Left lung (tissue), 14 donors: ENCODE measurements at places on chromosomes 6 and 20. TPM values are rescaled to one million over a fixed set of nuclear protein-coding genes. Genes with fewer than 3 reads are reported as not detected.
A peak's percentile ranks its signal among the peaks of the same experiment; 100 is the strongest.

DNA sequence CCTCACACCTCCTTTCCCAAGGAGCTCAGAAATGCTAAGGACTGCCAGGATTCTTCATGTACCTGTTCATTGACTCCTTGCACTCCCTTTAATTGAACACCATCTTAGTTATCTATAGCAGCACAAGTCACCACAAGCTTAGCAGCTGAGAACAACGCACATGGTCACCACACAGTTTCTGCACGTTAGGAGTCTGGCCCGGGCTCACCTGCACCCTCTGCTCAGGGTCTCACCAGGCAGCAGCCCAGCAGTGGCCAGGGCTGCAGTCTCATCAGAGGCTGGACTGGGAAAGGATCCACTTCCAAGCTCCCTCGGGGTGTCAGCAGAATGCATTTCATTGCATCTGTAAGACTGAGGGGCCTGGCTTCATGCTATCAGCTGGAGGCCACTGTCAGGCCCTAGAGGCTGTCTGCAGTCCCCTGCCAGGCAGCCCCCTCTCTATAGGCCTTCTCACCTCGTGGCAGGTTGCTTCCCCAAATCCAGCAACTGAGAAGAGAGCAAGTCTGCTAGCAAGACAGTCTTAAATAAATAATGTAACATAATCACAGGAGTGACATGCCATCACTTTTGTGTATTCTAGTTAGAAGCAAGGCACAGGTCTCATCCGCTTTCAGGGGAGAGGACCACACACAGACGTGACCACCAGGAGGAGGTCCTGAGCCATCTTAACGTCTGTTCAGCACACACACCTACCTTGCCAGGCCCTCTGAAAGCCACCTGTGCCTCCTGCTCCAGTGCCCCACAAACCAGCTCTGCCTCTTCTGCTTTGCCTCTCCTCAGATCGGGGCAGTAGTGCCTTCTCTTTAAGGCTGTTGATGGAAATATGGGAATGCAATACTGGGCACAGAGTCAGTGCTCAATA is 165.2 kb upstream of the CST7 start:
- no peak for DNase-seq

- no peak for DNase-seq
Measured at GRCh38 chr6:31175971-31176370, 5.5 kb upstream of the POU5F1 start.

- DNase-seq: no peak
Measured at GRCh38 chr20:47287609-47288144, 68.8 kb downstream of the ZMYND8 start.

GRCh38 chr6:15526212-15526701 is 136.6 kb downstream of the DTNBP1 start:
- no peak for DNase-seq

Gene DSP
- 69.1 TPM for polyA plus RNA-seq

GRCh38 chr6:24818346-24818745 is 19.6 kb upstream of the ARMH2 start:
- no peak for DNase-seq

DNA sequence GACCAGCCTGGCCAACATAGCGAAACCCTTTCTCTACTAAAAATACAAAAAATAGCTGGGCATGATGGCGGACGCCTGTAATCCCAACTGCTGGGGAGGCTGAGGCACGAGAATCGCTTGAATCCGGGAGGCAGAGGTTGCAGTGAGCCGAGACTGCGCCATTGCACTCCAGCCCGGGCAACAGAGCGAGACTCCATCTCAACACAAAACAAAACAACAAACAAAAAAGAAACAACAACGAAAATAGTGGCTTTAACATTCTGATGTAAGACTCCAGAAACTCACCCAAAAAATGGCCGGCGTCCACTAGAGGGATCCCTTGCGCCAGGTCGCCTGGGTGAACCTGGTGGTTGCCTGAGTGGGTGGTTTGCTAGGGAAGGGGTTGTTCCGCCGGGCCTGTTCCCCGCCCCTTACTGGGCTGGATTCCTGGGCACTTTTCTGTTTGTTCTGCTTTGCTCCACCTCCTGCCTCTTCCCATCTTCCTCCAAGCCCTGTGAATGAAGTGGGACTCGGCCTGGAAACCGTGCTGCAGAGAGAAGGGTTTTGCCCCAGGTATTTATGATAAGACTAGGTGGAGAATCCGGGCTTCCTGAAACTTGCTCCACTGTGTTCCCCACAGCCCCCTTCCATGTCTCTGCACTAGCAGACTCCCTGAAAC is 1.5 kb downstream of the PABPC1L start:
- DNase-seq: peak; percentile 81

GRCh38 chr6:2877057-2877882 is 25.8 kb downstream of the SERPINB9 start:
- DNase-seq: no peak

- DNase-seq: no peak
Measured at GRCh38 chr6:121305957-121306607, 28.2 kb downstream of the TBC1D32 start.

Gene SAMD3
- polyA plus RNA-seq: 0.56 TPM

GRCh38 chr20:1174787-1175186 is 10.0 kb downstream of the TMEM74B start:
- no peak for DNase-seq

- DNase-seq: no peak
Measured at GRCh38 chr6:28134015-28134414, 7.7 kb upstream of the ZKSCAN8 start.

DNA sequence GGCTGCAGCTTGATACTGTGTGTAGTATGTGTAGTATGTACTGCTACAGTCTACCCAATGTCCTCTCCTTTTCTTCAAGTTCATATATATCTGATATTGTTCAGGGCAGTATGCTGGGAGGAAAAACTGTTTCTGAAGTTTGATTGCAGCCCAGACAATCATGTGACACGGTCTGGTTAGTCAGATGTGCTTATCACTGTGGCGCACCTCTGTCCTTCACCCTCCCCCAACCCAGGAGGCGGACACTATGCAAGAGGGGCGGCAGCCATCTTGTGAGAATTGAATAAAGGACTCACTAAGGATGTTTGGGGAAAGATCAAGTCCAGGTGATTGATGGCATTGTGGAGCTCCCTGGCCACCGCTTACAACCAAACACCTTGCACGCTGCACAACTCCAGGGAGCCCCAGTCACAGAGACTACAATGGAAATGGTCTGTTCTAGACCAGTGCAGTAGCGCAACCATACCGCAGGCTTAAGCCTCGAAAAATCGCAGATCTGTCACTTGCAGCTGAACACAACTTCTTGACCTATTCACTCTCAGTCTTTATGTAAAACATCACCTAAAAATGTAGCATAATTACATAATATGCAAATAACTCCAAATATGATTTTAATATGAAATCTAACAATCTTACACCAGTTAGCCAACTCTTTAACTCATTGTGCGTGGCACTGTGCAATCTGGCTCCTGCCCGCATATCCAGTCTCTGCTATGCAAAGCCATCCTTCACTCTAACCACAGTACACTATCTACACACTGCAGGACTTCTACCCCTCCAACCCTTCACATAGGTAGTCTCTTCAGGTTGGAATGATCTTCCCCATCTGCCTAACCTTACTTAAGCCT is 79.3 kb downstream of the VGLL2 start:
- DNase-seq: no peak

- DNase-seq: no peak
Measured at GRCh38 chr20:25626779-25627178, 3.0 kb upstream of the NANP start.

Gene STK38
- 39.6 TPM for polyA plus RNA-seq

GRCh38 chr6:145763742-145764141 is 28.4 kb upstream of the EPM2A start:
- no peak for DNase-seq

DNA sequence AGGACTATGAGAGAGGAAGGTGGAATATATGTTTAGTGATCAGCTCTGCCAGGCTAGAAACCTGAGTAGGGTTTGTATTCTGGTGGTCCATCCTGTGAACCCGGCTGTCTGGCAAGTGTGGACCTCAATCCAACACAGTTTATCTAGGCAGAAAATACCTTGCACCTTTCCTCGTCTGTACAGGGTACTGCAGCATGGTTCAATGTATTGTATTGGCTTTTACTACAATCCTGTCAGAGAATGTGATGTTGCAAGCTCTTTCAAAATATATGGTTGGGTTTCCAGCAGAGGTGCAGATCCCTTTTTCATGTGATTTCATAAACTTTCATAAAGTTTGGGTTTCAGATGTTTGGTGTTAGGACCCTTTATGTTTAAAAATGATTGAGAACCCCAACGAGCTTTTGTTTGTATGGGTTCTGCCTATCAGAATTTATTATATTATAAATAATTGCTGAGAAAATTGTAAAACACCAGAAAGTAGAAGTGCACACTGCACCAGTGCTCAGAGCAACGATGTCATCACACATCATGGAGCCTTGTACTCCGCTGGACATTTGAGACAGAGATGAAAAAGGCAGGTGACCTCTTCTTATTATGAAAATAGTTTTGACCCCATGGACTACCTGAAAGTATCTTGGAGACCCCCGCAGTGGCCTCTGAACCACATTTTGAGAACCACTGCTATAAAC is 106.6 kb downstream of the RTN4IP1 start:
- DNase-seq: no peak

Gene LY6G6D
- not detected for polyA plus RNA-seq

Gene ATF6B
- polyA plus RNA-seq: 95.0 TPM

DNA sequence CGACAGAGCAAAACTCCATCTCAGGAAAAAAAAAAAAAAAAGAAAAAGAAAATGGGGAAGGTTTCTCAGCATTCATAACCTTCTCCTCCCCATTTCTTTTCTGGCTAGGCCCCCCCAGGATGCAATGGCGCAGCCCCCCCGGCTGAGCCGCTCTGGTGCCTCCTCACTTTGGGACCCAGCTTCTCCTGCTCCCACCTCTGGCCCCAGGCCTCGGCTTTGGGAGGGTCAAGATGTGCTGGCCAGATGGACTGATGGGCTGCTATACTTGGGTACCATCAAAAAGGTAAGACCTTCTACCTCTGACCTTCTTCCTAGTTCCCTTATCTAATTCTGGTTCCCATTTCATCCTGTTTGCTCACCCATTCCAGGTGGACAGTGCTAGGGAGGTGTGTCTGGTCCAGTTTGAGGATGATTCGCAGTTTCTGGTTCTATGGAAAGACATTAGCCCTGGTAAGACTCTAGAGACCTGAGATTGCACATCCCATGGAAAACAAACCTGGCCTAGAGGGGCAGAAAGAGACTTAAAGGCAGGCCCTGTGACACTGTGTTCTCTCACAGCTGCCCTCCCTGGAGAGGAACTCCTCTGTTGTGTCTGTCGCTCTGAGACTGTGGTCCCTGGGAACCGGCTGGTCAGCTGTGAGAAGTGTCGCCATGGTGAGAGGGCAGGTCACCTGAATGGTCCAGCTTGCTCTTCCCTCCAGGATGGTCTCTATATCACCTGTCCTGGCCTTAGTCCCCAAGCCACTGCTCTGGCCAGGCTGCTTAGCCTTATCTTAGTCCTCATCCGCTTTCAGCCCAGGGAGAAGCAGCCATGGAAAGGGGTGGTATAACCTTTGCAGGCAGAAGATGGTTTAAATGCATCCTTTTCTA is 1.6 kb downstream of the PHF1 start:
- no peak for DNase-seq

GRCh38 chr6:89215391-89215790 is 1.8 kb downstream of the GABRR1 start:
- no peak for DNase-seq

Gene RAB44
- polyA plus RNA-seq: 0.11 TPM

DNA sequence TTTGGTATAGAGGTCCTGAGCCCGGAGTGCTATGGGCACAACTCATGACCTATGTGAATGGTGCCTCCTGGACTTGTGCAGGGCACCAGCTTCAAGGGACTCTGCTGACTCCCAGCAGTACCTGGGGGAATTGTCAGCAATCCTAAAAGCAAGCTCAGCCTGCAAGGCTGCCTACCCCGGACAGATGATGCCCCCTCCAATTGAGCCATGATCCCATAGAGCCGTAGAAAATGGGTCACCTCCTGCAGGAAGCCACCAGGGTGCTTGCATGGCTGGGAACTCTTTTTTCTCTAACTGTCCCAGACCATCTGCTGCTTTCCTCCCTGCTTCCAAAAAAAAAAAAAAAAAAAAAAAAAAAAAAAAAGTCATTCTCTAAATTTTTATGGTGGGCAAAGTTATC is 12.9 kb upstream of the PRND start:
- DNase-seq: no peak

- DNase-seq: no peak
Measured at GRCh38 chr6:54588176-54588575, 258.4 kb upstream of the FAM83B start.

GRCh38 chr20:52204136-52204535 is 12.6 kb upstream of the ZFP64 start:
- no peak for DNase-seq

- no peak for DNase-seq
Measured at GRCh38 chr20:53939190-53939571, 131.2 kb downstream of the BCAS1 start.

DNA sequence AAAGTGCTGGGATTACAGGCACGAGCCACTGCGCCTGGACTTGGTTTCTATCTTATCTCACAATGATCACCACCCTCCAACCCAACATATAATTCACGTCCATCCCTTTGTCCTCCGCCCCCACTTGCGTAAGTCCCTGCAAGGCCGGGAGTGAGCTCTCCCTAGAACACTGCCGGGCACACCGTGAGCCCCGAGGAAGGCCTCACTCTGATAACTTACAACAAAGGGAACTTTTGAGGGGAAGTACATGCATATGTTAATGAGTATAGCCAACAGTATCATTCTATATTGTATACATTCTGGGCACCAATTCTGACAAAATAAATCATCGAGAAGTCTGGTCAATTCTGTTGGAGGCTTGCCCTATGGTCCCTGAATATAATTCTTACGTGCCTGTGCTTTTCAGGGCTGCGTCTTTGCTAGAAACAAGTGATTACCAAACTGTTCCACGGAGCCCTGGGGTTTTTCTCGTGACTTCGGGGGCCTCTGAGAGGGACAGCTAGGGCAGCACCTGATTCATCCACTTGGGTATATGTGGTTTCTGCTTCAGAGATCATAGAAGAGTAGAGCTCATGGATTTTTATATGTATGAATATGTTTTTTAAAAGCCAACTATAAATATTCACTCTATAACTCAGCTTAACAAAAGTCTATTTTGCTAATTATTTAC is 469.8 kb upstream of the AGPAT4 start:
- DNase-seq: no peak

Gene PBOV1
- 0.10 TPM for polyA plus RNA-seq

Gene CYP24A1
- polyA plus RNA-seq: not detected

DNA sequence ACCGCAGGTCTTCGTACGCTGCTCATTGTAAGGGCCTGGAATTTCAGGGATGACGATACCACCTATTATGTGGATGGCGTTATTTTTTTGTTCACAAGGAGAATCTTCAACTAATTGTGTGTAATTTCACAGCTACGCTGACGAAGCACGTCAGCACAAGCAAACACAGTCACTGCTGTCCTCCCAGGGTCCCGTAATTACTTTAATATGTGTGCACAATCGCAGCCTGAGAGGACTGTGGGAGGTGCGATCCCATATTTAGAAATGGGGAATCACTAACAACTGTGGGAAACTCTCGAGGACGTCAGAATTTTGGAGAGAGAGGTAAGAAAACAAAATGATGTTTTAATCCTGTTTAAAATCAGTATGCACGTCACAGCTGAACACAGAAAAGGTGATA is 40.2 kb upstream of the DACT2 start:
- no peak for DNase-seq

GRCh38 chr6:99736302-99736701 is 129.7 kb downstream of the PRDM13 start:
- DNase-seq: no peak

- no peak for DNase-seq
Measured at GRCh38 chr20:48600470-48600945, 227.3 kb downstream of the PREX1 start.
